ENCODE measurements at places on chromosomes 2 and 18.

- no peak for DNase-seq
Observed at GRCh38 chr2:64773461-64774118, 119.9 kb upstream of the SERTAD2 start.

- no peak for DNase-seq
Observed at GRCh38 chr2:239201531-239201876, 199.3 kb downstream of the HDAC4 start.

- DNase-seq = no peak
Observed at GRCh38 chr18:70142001-70142400, 63.5 kb downstream of the RTTN start.

- DNase-seq = no peak
Observed at GRCh38 chr2:16216558-16216945, 276.2 kb downstream of the MYCN start.

DNA sequence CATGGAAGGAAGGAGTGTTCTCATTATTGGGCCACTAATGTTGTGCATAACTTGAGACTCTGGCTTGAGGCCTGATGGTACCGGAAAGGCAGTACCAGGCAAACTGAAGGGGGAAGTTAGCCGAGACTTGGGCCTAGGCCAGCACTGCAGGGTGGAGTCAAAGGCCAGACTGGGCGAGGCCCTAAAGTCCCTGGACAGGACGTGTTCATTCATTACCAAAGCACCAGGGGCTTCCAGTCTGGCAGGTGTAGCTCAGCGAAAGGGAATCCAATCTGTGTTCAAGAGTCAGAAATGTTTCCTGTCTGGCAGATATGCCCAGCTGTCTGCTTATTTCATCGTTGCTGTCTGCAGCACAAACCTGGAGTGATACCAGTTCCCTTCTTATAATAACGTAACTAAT, 4.7 kb upstream of the ITSN2 start:
- DNase-seq = no peak

DNA sequence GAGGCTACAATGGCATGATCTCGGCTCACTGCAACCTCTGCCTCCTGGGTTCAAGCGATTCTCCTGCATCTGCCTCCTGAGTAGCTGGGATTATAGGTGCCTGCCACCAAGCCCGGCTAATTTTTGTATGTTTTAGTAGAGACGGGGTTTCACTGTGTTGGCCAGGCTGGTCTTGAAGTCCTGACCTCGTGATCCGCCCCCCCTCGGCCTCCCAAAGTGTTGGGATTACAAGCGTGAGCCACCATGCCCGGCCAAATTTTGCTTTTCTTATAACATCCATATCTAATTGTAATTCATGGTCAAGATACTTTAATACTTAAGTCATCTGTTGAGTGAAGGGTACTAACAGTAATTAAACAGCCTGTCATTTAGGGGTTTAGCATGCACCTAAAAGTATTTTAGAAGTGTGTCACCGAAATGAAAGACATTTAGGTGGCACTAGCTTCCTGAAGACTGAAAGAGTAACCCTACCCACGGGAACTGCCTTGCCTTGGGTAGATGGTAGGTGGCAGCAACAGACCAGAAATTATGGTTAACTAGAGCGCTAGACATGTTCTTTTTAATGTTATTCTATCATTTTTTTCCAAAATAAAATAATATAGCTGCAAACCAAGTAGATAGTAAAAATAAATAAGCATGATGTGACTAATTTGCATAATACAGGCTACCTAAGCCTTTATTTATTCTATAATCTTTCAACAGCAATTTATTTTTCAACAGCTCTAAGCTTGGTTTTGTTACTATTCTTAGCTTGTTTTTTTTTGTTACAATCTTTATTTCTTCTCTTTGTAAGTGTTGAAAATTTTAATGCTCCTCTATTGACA, 8.6 kb upstream of the ACYP2 start:
- peak; percentile 34 for DNase-seq

DNA sequence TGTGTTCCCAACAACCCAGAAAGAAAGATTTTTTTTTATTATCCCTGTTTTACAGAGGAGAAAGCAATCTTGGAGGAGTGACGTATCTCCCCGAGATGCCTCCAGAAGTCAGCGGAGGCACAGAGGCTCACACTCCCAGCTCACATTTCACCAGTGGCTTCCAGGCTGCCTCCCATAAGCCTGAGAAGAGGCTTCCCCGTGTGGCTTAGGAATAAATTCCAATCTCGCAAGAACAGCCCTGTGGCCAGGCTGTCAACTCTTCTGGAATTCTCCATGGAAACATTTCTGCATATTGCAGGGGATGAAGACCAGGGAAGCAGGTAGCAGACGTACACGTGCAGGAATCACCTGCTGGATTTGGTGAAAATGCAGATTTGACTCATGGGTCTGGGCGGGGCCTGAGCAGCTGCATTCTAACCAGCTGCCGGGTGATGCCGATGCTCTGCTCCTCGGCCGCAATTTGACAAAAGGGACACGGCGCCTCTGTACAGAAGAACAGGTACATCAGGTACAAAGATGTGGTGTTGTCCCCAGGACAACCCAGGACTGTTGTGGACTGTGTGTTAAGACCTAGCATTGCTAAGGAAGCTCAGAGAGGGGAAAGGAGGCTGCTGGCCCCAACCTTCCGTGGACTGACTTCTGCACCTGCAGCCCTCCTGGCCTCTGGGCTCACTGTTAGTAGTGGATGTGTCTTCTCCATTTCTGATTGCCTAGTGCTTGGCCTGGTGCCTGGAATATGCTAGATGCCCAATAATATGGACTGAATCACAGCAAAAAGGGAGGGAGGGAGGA, 114.2 kb upstream of the ID2 start:
- DNase-seq = no peak

GRCh38 chr2:235496239-235496621, 2.4 kb downstream of the AGAP1 start:
- no peak for DNase-seq

DNA sequence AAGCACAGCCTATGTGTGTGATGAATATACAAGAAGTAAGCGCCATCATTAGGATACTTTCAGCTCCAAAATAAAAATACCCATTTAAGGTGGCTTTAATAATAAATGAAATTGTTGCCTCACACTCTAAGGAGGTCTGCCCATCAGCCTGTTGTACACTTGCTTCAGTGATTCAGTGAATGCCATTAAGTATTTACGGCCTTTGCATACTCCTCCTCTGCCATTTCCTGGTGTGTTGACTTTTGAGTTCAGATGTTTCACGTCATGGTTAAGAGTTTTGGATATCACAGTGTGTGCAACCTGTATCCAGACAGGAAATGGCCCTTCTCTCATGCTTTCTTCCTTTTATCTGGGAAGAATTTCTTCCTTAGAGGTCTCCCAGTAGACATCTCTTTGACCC, 38.6 kb upstream of the SNORC start:
- no peak for DNase-seq

GRCh38 chr2:29920130-29920577, 1.2 kb downstream of the ALK start:
- no peak for DNase-seq

GRCh38 chr2:233822781-233823730, 31.3 kb downstream of the HJURP start:
- DNase-seq = no peak

- DNase-seq = no peak
Observed at GRCh38 chr2:197972061-197972460, 167.7 kb downstream of the PLCL1 start.

GRCh38 chr2:173205375-173205774, 129.7 kb downstream of the MAP3K20 start:
- DNase-seq = no peak

- no peak for DNase-seq
Observed at GRCh38 chr18:41237317-41237716, 717.7 kb upstream of the PIK3C3 start.

DNA sequence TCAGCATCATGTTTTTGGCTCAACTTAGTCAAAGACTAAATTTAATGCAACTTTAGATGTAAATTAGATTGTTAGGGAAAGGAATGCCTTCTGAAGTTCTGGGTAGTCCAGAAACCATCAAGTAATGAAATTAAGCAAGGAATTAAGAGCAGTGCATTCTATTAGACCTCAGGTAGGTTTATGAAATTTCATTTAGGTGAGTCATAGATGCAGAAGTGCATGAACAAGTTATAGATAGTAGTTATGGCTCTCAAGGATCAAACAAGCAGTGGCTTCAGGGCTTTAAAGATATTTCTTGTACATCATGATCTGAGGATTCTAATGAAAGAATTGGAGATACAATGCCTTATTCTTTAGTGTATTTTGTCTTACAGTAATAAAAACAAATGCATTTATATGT, 25.4 kb upstream of the SPOPL start:
- no peak for DNase-seq

GRCh38 chr2:124301915-124302314, 276.8 kb downstream of the CNTNAP5 start:
- no peak for DNase-seq

DNA sequence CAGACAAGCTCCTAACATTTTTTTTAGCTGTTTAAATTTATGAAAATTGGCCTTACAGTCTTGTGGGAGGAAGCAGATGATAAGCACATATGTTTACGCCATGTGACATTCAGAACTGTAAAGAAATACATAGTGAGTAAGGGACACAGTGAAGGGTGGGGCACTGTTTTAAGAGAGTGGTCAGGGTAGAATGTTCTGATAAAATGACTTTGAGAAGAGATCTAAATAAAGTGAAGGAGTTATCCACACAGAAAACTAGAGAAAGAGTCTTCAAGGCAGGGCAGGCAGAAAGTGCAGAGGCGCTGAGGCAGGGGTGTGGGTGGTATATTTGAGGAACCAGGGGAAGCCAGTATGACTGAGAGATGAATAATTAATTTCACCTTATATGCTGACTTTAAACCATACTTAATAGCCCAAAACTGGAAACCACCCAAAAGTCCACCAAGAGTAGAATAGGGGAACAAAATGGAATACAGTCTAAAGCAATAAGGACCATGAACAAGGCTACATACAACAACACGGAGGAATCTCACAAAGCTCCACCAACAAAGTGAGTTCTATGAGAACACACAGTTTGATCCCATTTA, 8.6 kb downstream of the MREG start:
- no peak for DNase-seq

DNA sequence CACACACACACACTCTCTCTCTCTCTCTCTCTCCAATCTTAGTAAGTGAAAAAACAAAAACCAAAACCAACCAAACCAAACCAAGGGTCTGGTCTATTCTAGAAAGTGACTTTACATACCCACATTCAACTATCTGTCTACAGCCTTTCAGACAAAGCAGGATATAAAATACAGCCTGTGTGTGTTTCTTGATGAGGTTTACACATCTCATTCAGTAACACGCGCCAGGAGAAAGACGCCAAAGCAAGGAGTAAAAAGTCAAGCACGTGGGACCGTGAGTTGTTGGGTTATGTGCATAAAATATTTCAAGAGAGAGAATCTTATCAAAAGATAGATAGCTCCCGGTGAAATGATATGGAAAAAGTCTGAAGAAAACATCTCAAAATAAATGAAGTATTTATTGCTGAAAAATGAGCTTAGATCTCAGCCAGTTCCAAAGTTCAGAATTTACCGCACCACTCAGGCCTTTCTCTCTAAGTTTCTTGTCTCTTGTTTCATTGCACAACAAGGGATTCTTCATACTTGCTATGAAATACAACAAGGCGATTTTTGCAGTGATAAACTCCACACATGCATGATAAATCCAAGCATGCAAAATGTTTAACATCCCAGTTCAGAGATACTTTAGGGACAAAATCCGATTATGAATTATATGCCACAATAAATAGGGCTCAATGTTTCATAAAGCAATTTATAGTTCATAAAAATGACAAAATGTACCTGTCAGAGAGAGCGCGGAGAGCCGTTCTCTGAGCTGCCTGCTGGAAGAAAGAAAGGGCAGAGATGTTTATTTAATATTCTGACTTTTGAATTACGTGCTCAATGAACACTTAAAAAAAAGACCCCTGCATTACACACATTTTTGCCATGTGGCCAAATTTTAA, 159.3 kb upstream of the REV1 start:
- no peak for DNase-seq

GRCh38 chr2:170521299-170521698, 193.8 kb upstream of the SP5 start:
- no peak for DNase-seq

- no peak for DNase-seq
Observed at GRCh38 chr2:760001-760400, 82.8 kb upstream of the TMEM18 start.

GRCh38 chr18:76823587-76824011, 1.2 kb downstream of the ZNF236 start:
- DNase-seq = no peak

GRCh38 chr2:55943466-55943865, 19.9 kb upstream of the EFEMP1 start:
- no peak for DNase-seq

GRCh38 chr2:54428108-54428831, 27.9 kb upstream of the SPTBN1 start:
- DNase-seq = no peak

DNA sequence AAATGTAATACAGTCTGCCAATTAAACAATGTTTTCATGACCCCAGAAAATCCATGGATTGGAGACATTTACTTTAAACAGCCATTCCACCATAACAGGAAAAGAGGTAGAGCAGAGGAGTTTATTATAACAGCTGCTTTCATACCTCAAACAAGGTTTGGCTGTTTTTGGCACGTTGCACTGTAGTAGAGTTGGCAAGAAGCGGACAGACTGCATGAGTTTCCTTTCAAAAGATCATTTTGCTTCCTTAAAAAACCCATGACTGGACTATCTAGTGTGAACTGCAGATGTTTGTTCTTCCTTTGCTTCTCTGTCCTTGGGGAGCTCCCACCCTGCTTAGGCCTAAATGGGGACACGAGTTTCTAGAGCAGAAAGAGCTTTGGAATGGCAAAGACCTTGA, 108.5 kb upstream of the THOC1 start:
- no peak for DNase-seq

DNA sequence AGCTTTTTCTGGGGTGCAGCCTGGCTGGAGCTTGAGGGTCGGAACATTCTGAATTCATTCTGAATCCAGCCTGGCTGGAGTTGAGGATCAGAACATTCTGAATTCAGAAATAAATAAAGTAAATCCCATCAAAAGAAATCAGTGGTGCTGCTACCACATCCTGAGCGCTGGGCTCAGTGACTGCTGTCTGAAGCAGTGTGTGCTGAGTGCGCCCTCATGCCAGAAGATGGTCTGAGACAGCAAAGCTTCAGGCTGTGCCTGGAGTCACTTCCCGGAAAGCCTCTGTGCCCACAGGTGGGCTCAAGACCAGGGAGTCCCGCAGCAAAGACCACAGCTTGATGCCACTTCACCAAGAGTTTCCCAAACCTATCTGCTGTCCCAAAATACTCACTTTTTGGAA, 187.9 kb downstream of the VAPA start:
- DNase-seq = no peak

GRCh38 chr18:31498574-31499524, 872 bp downstream of the DSG2 start:
- DNase-seq = no peak

- DNase-seq = no peak
Observed at GRCh38 chr18:58536534-58537271, 92.2 kb downstream of the ALPK2 start.

DNA sequence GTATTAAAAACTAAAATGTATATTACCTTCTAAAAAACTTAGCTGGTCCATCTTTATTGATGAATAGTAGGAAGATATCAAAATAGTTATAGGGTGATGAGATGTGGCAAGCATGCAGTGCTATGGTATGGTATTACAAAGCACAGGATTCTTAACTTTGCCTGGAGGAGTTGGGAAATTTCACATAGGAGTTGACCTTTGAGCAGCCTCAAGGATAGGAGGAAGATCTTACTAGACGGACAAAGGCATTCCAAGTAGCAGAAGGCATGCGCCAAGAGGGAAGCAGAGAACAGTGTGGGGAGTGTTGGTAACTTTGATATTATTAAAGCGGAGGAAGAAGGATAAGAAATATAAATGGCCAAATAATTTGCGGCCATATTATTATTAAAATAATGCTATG, 60.0 kb downstream of the TTC21B start:
- DNase-seq = no peak

GRCh38 chr2:146918280-146918679, 926.5 kb upstream of the ACVR2A start:
- DNase-seq = no peak
